Stimulated activated CD4-positive, alpha-beta T cell treated with anti-CD3 and anti-CD28 coated beads, Interleukin-15, amount 100 ng/mL, for 1 hour (primary cell): ENCODE measurements at places on chromosomes 2 and 18.

- DNase-seq = no peak
Observed at GRCh38 chr18:78303519-78304191, 676.0 kb upstream of the SALL3 start.

DNA sequence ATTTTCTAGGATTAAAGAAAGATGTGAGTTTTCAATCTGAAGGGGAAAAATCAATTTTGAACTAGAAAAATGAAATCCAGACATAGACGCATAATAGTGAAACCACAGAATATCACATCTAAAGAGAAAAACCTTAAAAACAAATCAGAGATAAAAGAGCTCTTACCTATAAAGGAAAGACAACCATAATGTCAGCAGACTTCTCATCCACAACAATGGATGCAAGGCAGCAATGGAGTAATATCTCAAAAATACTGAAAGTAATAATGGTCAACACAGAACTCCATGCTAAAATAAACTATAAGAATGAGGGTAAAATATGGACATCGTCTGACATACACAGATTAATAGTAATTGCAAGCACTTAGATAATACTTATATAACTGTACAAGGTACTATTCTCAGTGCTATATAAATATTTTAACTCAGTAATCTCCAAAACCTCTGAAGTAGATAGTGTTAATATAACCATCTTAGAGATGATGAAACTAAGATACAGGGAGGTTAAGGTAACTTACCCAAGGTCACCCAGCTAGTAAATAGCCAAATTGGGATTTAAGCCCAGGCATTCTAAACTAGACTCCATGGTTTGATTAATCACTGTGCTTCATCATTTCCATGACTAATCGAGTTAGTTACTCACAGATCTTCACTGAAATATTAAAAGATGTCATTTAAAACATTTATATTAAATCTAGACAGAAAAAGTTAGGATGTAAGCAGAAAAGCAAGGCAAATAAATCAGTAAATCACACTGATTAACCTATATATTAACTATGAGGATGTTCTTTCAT is 89.4 kb upstream of the SPTBN1 start:
- DNase-seq = no peak

DNA sequence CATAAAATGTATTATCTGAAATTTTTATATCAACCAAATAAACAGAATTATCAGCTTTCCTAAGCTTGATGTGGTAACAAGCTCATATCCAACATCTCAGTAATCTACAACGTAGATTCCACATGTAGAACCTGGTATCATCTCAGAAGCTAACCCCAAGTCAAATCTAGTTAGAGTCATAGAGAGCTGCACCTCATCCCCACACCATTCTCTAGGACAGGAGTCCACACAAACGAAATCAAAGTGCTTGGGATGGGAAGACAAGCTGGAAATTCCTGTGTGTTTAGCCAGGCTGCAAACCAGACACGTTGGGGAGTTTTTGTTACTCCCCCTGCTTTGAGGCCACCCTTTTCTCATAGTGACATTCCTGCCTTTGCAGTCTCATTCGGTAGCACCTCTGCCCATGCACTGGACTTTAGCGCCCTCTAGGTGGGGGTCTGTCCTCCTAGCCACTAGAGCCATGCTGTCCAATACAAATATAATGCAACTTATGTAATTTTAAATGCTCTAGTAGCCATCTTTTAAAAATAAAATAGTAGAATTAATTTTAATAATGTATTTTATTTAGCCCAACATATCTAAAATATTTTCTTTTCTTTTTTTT is 28.1 kb upstream of the SATB2 start:
- no peak for DNase-seq

DNA sequence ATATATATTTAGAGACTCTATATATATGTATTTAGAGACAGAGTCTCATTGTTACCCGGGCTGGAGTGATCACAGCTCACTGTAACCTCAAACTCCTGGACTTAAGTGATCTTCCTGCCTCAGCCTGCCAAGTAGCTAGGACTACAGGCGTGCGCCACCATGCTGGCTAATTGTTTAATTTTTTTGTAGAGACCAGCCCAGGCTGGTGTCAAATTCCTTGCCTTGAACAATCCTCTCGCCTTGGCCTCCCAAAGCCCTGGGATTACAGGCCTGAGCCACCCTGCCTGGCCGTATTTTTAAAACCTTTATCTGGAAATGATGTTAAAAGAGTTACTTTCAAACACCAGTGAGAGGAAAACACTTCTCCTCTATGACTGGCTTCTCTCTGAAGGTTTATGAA is 30.9 kb upstream of the PGAP1 start:
- DNase-seq = no peak

GRCh38 chr18:2967357-2967756 is 45.6 kb downstream of the LPIN2 start:
- no peak for DNase-seq

- DNase-seq = no peak
Observed at GRCh38 chr18:62784966-62785413, 69.6 kb downstream of the PHLPP1 start.

DNA sequence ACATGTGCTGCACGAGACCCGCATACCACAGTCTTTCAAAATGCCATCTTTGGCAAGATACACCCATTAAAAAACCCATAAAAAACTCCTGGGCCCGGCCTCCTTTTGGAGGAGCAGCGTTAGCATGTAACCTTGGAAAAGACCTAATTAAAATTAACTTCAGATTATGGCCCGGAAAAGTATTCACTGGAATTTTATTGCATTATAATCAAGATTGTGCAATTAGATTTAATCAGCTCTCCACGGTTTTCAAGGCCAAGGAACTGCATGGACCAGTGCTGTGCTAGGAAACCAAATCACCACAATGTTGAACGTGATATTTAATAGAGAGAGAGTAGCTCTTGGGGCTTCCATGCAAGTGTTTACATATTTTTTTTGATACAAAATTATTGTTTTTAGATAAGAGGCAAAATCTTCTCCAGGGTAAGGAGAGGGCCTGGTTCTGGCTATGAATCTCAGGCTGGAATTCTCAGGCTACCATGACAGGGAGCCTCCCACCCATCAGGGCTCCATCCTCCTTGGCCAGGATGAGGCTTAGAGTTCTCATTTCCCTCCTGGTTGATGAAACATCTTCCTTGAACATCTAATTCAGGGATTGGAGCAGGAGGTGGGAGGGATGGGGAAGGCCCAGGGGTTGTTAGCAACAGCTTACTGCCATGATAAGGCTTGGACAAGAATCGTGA is 82.0 kb upstream of the TTC39C start:
- no peak for DNase-seq
